Thoracic aorta (tissue), 2 donors: ENCODE measurements at places on chromosomes 4 and X.

GRCh38 chr4:39514888-39515401 lies 12.3 kb downstream of the UGDH start:
- no peak for DNase-seq

- no peak for DNase-seq
These were observed 24.3 kb upstream of the CD38 start for GRCh38 chr4:15753786-15754185.

DNA sequence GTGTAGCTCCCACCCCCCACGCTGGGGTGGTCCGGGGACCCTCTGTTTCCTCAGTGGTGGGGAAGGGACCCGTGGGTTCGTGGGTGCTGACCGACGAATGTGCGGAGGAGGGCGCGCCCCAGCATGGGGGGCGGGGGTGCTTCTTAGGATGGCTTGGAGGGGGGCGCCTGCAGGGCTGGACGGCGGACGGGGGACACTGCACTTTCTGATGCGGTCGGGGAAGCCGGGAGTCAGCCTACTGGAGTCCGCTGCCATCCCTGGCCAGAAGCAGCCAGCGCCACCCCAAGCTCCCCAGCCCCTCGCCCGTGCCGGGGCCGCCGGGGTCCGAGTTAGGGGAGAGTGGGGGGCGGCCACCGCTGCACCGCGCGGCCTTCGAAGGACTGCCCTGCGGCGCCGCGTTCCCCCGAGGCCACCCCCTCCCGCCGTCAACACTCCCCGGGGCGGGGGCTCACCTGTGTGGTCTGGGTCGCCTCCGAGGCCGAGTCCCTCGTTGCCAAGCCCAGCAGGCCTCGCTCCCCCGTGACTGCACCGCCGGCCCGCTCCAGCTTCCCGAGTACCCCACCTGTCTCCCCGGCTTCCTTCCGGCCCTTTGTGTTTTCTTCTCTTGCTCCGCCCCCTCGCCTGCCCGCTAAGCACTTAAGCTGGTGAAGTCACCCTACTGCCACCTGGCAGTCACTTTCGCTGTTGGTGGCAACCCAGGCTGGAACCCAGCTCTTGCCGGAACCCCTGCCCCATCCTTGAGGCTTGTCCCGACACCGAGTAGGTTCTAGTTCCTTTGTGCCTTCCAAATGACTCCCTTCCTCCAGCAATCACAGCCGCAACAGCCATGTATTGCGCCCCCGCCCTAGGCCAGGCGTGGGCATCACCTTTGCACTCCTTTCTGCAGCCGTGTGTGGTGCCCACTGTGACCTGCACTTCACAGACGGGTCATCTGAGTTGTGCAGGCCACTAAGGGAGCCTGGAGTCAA lies at the start of gene OCIAD2:
Gene OCIAD2, minus strand, starts transcription at position 569 of the 968 bp plus-strand sequence. CDS start 2,225 bp downstream, outside the sequence.
- no peak for DNase-seq

GRCh38 chr4:150814873-150815272 lies 200.2 kb downstream of the LRBA start:
- DNase-seq = no peak

DNA sequence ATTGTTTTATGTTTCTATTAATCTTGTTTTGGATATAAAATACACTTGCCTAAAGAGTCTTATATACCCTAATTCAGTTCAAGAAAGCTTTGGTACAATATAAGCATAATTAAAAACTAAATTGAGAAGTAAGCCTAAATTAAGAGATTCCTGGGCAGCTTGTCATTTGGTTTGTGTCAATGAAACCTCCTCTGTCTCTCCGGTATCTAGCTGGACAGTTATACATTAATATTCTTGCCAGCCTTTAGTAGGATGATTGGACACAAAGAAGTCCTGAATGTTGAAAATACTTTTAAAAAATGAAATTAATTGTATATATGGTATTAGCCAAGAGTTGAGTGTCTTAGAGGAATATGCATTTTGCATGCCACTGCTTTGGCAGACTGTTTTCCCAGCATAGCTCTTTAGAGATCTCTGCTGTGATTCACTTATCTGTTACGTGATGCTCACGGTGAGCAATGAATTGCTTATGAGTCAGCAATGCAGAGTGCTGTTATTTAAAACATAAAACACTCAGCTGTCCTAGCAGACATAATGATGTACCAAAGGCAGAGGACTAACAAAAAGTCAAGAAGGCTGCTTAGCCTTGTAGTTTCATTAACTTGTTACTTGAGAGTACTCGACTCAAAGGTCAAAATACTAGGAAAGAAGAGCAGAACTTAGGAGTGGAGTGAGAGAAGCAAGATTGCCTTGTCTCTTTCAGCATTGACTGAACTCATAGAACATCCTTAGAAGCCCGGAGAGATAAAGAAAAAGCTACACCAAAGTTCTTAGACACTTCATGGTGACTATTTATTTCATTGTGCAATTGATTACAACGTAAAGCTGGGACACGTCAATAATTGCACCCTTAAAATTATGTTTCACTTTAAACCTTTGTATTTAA lies 1296.1 kb upstream of the PCDH7 start:
- no peak for DNase-seq

- no peak for DNase-seq
These were observed 143.8 kb downstream of the ACTRT1 start for GRCh38 chrX:127908384-127908783.

DNA sequence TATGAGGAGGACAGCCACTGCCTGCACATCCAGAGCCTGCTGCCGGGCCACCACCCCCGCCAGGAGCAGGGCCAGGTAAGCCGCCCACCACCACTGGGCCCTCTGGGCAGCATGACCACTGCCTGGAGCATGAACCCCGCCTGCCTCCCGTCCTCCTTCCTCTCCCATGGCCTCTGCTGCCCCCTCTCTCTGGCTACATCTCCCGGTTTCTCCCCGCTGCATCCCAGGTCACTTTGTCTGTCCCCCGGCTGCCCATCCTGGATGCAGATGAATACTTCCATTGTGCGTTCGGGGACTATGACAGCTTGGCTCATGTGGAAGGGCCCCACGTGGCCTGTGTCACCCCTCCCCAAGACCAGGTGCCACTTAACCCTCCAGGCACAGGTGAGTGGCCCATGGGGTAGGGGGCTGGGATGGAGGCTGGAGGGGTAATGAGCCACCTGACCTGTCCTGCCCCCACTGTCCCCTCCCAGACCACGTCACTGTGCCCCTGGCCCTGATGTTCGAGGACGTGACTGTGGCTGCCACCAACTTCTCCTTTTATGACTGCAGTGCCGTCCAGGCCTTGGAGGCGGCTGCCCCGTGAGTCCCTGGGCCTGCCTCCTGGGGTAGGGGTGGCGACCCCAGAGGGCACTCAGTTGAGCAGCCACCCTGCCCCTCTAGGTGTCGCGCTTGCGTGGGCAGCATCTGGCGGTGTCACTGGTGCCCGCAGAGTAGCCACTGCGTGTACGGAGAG lies 6.0 kb downstream of the PLXNB3 start:
- no peak for DNase-seq

GRCh38 chrX:19867411-19867732 lies 20.0 kb downstream of the SH3KBP1 start:
- no peak for DNase-seq

- DNase-seq = no peak
These were observed 114.4 kb downstream of the NAA11 start for GRCh38 chr4:79211490-79211889.

DNA sequence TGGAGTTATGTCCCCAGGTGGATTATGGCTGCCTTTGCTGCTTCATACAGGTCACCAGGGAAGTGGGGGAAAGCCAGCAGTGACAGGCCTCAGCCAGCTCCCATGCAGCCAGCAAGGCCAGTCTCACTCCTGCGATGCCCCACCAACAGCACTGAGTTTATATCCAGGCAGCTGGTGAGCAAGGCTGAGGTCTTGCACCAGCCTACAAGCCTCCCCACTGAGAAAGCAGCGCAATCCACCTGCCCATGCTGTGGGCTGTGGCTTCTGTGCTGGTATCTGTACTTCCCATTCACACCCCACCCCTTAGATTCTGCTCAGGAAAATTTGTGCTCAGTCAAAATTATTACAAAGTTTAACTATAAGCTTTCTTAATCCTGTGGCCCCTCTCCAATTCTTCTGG lies 153.5 kb downstream of the HHIP start:
- DNase-seq = no peak

- peak; percentile 6 for DNase-seq
These were observed 316.7 kb upstream of the IGFBP7 start for GRCh38 chr4:57426779-57427395.

DNA sequence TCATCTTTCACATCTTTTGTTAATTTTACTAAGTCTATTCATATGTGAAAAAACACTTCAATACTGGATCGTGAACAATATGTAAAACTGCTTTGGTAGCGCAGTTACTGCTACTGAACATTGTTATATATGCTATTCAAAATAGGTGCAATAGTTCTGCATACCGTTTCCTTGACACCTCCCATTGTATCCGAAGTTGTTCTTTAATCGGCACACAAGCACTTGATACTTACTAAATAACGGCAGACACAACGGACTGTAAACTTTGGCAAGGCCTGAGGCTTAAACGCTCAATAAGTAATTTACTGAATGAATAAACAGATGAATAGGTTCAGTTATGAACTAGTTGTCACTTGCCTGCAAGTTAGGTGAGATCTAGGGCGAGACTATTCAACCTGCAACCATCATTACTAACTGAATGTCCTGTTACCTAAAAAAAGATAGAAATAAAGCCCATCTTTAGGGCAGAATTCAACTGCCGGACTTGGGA lies 620 bp downstream of the ANAPC10 start:
- no peak for DNase-seq

DNA sequence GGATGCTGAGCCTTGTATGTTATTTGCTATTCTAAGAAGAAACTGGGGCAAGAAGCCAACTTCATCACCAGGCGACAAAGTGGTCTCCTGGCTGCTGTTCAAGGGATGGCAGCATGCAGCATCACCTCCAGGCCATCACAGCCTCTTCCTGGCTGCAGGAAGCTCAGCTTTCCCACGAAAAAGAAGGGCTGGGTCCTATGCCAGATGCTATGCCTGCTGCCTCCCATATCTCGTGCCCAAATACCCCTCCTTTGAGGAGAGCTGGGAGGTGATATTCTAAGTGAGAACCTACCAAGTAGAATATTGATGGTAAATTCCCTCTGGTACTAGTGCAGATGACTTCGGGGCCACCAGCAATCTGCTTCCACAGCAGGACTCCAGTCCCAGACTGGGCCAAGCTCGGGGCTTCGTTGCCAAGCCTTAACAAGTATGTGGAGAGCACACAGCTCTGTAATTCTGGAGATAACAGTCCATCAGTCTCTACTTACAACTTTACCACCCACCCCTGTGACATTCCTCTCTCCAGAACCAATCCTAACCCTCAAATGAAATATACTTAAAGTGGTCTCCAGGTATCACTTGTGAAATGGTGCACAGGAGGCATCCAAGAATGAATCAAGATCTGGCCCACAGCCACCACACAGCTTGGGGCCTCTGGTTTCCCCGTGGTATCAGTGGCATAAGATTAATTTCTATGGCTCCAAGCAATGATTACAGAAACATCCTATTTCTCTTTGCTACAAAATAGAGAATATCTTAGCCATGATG lies 149.3 kb downstream of the PALLD start:
- DNase-seq = no peak

DNA sequence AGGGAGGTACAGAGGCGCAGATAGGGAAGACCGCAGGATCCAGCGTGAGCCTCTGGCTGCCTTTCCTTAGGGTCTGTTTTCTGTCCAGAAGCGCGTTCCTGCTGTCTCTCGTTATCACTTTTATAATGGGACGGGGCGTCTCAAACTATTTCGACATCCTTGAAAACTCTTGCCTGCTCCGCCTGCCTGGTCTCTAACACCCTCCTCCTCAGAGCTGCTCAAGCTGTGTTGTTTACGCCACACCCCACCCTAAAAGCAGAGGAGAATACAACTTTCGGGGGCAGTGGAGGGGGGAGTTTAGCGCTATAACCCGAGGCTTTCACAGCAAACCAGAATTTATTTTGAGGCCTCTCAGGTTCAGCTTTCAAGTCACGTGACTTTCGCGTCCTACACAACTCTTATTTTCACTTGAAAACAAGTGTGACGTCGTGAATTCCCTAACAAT lies 646 bp upstream of the FAM3A start:
- DNase-seq = no peak

- no peak for DNase-seq
These were observed at the start of gene BMX for GRCh38 chrX:15500497-15500966. Gene BMX (plus strand): TSS chrX:15500807. CDS start chrX:15508354, 7,547 bp downstream.

GRCh38 chr4:118745357-118745756 lies 60.2 kb downstream of the METTL14 start:
- no peak for DNase-seq

DNA sequence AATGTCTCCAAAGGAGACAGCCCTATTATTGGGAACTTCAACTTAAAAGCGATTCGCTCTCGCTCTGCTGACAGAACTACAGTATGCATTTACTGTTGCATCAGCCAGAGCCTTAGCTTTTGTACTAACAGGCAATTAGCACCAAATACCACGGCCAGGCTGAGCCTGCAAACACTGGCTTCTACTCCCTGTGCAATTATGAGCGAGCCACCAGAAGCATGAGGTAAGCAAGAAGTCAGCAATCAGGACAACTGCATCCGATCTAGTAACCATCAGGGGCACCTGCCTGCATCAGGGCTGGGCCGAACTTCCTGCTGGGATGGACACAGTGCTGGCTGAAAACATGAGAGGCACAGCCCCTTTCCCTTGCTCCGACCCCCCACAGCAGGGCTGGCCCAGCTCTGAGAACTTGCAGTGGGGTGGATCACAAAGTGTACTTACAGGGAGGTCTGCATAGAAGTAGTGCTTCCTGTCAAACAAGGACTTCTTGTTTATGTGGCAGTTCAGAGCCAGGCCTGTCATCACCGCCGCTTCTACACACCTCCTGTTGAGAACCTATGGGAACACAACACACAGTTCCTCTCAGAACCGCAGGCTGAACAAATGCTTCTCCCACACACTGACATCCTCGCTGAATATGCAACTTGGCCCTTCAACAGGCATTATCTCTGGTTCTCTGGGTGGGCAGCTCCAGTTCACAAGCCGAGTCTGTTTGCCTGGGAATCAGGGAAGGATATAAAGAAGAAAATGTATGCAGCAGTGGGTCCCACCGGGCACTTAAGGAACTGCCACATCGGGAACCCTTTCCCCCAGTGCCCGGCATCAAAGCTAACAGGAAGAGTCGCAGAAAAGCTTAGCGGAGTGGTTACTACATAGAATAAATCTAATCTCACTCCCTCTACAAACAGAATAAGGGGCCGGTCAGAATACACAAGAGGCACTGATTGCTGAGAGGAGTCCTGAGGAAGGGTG lies 41.5 kb downstream of the GATB start:
- no peak for DNase-seq

DNA sequence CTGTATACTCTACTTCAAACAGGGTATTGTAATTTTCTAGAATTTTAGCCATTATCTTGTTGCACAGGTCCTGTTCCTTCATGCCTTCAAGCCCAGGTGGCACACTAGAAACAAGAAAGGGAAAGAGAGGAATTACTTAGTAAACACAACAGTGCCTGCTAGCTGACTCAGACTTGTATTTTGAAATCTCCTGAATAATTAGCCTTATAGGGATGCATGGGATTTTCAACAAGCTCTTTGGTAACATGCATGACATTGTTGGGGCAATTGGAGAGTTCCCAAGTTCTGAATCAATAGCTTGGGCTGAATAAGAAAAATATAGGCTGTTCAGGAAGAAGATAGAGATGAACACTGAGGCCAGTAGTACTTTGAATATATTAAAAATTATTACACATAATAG lies 118.8 kb downstream of the FAM13A start:
- DNase-seq = no peak

- no peak for DNase-seq
These were observed 9.2 kb upstream of the SORCS2 start for GRCh38 chr4:7183161-7183560.
